Smooth muscle cell of the umbilical artery (primary cell): ENCODE measurements at places on chromosomes 3 and 15. TPM values are rescaled to one million over a fixed set of nuclear protein-coding genes. Genes with fewer than 3 reads are reported as not detected.

MST1 gene
- total RNA-seq = 4.8 and 7.7 TPM in 2 replicates

CCDC39 gene
- not detected in 2 replicates for total RNA-seq

PARP15 gene
- total RNA-seq = under 0.01 and 0.18 TPM in 2 replicates

GYG1 gene
- 38.3 and 39.7 TPM in 2 replicates for total RNA-seq

MYZAP gene
- under 0.01 TPM in 1 of 2 replicates, not detected in the other for total RNA-seq

AMT gene
- 0.28 and 0.89 TPM in 2 replicates for total RNA-seq

MKRN2OS gene
- not detected in 2 replicates for total RNA-seq

MINAR1 gene
- total RNA-seq = 1.8 TPM in 2 replicates

SATB1 gene
- total RNA-seq = 11.0 and 14.8 TPM in 2 replicates

CHRM5 gene
- total RNA-seq = under 0.01 TPM in 1 of 2 replicates, not detected in the other

SPPL2A gene
- total RNA-seq = 62.1 and 94.4 TPM in 2 replicates

FBXW12 gene
- not detected in 2 replicates for total RNA-seq

IL17RE gene
- under 0.01 and 0.23 TPM in 2 replicates for total RNA-seq

FETUB gene
- total RNA-seq = not detected in 2 replicates

RCCD1 gene
- 11.3 and 15.0 TPM in 2 replicates for total RNA-seq

CRTAP gene
- total RNA-seq = 236 and 284 TPM in 2 replicates

PLSCR4 gene
- 9.3 and 16.0 TPM in 2 replicates for total RNA-seq

RBPMS2 gene
- not detected in 2 replicates for total RNA-seq

TGM5 gene
- total RNA-seq = not detected in 2 replicates
